ENCODE measurements at places on chromosomes 7 and 10. TPM values are rescaled to one million over a fixed set of nuclear protein-coding genes. Genes with fewer than 3 reads are reported as not detected.

GRCh38 chr10:48612236-48612943 lies 7.5 kb upstream of the ARHGAP22 start:
- DNase-seq = no peak

DNA sequence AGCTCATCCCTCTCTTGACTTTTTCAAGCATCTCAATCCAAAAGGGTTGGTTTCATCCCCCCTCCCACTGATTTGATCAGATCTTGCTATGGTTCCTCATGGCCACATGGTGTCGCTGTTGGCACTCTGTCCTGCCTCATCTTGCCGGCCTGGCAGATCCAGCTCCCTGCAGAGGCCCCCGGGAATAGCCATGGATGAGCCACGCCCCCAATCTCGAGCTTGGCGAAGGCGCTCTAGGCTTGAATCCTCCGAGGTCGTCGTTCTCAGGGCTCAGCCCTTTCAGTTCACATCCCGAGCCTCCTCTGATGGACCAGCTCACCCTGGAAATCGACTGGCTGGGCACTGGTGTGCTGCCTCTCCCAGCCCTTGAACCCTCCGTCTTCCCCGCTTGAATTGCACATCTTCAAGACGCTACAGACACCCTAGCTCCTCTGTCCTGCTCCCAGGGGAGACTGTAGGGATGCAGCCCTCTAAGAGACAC lies 628.7 kb downstream of the TYW1 start:
- DNase-seq = no peak

GRCh38 chr7:95865716-95866371 lies 93.5 kb downstream of the DYNC1I1 start:
- no peak for DNase-seq

DNA sequence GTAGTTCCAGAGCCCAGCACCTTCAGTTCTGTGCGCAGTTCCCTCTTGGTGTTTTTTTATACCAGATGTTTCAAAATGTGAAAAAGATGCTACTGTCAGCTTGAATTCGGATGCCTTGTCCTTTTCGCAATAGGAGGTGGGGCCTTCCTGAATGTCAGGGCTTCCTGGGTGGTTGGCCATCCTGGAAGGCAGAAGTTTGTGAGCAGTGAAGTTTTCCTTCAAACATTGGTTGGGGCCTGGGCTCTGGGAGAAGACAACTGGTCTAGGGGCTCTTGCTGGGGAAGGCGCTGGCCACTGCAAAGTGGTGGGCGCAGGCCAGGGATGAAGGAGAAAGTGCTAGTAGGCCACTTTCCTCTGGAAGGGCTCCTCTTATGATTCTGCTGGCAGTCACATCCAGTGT lies 56.8 kb upstream of the JAZF1 start:
- no peak for DNase-seq

GRCh38 chr7:85452674-85453073 lies 265.8 kb upstream of the SEMA3D start:
- no peak for DNase-seq

The SEMA3A gene
- 0.25 TPM for total RNA-seq

The H2BK1 gene
- total RNA-seq = not detected

The CDHR1 gene
- 0.34 TPM for total RNA-seq

The SEMA3C gene
- total RNA-seq = not detected

The SPDYE2B gene
- total RNA-seq = not detected

The EFCAB10 gene
- not detected for total RNA-seq

The NPSR1 gene
- total RNA-seq = not detected
